ENCODE measurements at places on chromosomes 1 and 21.

DNA sequence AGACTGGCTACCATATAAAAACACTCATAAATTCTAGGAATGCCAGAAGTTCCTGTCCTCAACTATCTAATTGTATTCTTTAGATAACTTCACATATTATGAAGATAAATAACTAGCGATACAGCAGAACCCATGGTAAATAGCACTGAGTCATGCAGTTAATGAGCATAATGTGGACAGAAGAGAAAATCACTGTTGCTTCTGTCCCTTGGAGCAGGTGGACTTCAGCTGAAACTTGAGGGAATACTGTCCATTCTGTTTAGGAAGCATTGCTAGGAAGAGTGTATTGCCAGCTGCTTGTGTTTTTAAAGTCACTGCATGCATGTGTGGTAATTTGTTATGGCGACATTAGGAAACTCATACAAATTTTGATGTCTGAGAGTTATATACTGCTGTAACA lies 854.4 kb downstream of the LTN1 start:
- DNase-seq, result no peak

GRCh38 chr1:227929751-227930472 lies 17.8 kb downstream of the WNT9A start:
- no peak for DNase-seq

DNA sequence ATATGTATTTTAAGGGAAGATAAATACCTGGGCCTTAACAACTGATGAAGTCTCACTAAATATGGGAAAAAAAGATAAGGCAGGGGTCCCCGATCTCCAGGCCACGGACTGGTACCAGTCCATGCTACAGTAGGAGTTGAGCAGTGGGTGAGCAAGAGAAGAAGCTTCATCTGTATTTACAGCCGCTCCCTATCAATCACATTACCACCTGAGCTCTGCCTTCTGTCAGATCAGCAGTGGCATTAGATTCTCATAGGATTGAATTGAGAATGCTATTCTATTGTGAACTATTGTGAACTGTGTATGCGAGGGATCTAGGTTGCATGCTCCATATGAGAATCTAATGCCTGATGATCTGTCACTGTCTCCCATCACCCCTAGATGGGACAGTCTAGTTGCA lies 43.0 kb upstream of the PAXBP1 start:
- DNase-seq, result no peak

DNA sequence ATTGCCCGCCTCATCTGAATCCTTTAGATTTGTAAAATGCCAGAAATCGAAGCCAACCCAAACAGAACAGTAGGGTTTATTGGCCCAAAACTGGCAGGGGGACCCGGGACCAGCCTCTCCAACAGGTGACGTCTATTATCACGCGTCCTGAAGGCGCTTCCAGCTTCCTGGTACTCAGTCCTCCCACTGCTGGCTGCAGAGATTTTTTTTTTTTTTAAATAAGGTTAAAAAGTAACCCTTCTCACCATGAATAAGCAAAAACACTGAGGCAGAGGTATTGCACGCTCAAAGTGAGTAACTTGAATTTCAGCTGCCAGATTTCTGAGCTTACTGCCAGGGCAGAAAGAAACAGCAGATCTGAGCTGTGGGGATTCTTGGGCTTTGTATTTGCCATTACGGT lies 54.4 kb upstream of the GCLM start:
- no peak for DNase-seq

DNA sequence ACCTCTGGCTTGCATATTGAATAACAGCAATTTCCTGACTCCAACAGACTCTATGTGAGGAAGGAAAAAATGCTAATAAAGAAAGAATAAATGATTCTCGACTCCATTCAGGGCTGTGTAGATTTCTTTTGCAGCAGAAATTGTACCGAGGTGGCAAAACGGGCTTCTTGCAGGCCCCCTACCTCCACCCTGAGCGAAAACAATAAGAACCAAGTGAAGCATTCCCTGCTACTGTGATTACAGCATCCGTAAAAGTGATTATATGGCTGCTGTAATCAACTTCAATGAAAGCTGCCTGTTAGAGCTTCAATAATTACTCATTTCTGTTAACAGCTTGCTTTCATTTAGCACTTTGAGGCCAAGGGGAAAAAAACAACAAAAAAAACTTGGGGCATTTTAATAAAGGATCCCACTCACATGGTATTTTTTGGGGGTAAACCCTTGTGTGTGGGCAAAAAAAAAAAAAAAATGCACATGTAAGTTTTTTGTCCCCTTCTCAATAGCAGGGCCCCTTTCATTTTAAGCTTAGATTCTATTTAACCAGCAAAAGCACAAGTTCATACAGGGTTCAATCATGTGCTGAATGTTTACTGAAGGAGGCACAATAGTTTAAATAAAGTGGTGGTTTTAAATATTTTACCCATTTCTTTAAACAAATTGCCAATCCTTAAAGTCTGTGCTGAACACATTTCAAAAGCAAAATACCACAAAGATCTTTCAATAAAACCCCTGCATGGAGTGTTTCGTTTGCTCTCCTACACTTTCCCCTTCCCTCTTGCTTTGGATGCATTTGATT lies 271.6 kb downstream of the LMO4 start:
- no peak for DNase-seq

GRCh38 chr1:67308136-67308535 lies 463 bp downstream of the IL12RB2 start:
- DNase-seq, result no peak

DNA sequence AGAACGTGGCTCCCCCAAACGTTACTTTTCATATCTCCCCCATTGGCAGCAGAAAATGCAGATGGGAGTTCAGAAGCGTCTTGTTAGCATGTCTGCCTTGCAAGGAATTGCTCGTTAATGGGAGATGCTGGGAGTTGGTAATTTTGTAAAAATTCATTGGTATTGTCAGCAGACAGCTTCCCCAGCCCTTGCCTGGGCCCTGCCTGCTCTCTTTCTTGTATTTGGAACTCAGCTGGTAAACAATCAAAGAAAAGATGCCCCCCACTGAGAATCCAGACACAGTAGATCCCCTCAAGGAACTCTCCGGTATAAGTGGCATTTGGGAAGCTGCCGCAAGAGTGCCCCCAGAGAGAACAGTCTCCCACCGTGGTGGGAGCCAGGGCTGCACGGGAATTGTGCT lies 94.4 kb upstream of the IGSF21 start:
- no peak for DNase-seq

GRCh38 chr1:159079525-159079924 lies 3.0 kb upstream of the AIM2 start:
- DNase-seq, result no peak

DNA sequence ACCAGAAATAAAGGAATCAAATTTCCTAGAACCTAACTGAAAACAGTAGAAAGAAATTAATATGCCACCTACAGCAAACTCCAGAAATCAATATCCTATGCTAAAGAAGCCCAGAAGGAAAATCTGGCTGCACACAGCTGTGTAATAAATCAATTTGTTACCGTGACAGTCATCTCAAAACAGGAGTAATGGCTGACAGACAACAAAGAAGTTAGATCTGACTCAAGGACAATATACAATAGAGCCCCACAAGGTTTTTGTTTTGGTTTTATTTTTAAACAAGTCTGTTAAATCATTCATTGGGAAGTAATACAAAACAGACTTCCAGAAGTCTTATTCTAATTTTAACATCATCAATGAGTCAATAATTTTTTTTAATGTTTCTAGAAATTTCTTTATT lies 168.4 kb downstream of the RERE start:
- DNase-seq, result peak; percentile 18

DNA sequence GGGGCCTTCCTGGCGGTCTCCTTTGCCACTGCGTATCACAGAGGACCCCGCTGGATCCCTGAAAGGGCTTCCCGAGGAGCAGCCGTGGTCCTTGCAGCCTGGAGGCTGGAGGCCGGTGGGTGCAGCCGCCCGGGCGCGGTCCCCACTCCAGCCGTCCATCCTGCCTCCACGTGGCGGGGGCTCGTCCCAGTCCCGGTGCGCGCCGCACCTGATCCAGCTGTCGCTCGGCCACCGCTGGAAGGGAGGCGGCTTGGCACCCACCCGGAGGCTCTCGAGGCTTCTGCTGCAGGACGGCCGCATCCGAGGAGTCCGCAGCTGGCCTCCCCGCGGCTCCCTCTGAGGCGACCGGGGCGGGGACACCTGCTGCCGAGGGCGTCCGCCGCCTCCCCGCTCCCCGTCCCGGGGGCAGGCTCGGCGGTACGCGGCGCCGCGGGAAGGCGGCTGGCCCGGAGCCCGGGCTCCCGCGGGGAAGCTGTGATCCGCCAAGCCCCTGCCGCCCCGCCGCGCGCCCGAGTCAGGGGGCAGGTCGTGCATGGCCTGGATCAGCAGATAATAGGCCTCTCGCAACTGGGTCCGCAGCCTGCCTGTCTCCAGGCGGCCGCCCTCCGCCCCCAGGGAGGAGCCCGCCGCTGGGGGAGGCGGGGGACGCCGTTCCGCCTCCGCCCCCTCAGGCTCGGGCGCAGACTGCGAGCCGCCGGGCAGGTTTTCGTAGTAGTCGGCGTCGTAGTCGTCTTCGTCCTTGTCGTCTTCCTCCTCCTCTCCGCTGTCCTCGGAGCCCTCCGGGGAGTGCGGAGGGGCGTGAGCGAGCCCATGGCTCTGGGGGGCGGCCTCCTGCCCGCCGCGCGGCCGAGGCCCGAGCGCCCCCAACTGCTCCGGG lies at the start of gene SYDE2:
Gene SYDE2 (minus strand): TSS at position 554 of the 877 bp plus-strand sequence. CDS start 20 bp downstream, at position 534.
- peak; percentile 78 for DNase-seq

All from NCI-H345 (cell line).